Esophagus mucosa (tissue), 1 donor: ENCODE measurements at places on chromosomes 1 and 21. TPM values are rescaled to one million over a fixed set of nuclear protein-coding genes. Genes with fewer than 3 reads are reported as not detected.

PAQR6 gene
- total RNA-seq, result 2.0 TPM

GJA8 gene
- not detected for total RNA-seq

ADAMTS5 gene
- 0.80 TPM for total RNA-seq

SELP gene
- 5.3 TPM for total RNA-seq

TAF12 gene
- 16.5 TPM for total RNA-seq

CRABP2 gene
- 1,373 TPM for total RNA-seq

GBP4 gene
- 1.0 TPM for total RNA-seq

AKR7A2 gene
- total RNA-seq, result 50.2 TPM

LELP1 gene
- not detected for total RNA-seq

NSL1 gene
- 12.9 TPM for total RNA-seq

CD34 gene
- total RNA-seq, result 4.3 TPM

NBPF4 gene
- 0.08 TPM for total RNA-seq

GIPC2 gene
- total RNA-seq, result 1.8 TPM

ASTN1 gene
- not detected for total RNA-seq

GNPAT gene
- total RNA-seq, result 20.6 TPM

FCRL5 gene
- total RNA-seq, result 0.72 TPM

MRAP gene
- total RNA-seq, result not detected

BEND5 gene
- 0.24 TPM for total RNA-seq

MIS18A gene
- 10.1 TPM for total RNA-seq

CLDN17 gene
- total RNA-seq, result 1.8 TPM

LCE2B gene
- not detected for total RNA-seq

CHRNB2 gene
- 0.20 TPM for total RNA-seq

OR10J1 gene
- total RNA-seq, result not detected

MRTO4 gene
- total RNA-seq, result 35.5 TPM

SLAMF9 gene
- 0.28 TPM for total RNA-seq

FMO2 gene
- 113 TPM for total RNA-seq

PTPRF gene
- 285 TPM for total RNA-seq

OR2L13 gene
- total RNA-seq, result not detected

LCK gene
- 1.00 TPM for total RNA-seq

CAMK2N1 gene
- total RNA-seq, result 7.7 TPM

B3GALT5 gene
- 1.2 TPM for total RNA-seq

PCBP3 gene
- total RNA-seq, result 0.72 TPM
